ENCODE measurements at places on chromosomes 13 and 19. TPM values are rescaled to one million over a fixed set of nuclear protein-coding genes. Genes with fewer than 3 reads are reported as not detected.
A peak's percentile ranks its signal among the peaks of the same experiment; 100 is the strongest.

DNA sequence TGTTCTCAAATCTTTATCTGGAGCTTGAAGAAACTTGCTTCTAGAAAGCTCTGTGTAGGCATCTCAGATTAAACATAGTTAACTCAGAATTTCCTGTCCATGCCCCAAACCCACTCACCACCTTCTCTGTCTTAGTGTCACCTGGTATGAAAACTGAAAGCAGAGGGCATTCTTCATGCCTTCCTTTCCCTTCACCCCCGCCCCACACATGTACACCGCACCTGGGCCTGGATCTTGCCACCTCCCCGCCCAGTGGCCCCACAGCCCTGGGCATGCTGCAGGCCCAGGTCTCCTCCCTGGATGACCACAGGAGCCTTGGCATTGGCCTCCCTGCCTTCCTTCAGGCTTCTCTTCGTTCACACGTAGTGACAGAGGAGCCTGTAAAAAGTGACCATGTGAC, 15.8 kb downstream of the CFAP97D2 start:
- no peak for DNase-seq

DNA sequence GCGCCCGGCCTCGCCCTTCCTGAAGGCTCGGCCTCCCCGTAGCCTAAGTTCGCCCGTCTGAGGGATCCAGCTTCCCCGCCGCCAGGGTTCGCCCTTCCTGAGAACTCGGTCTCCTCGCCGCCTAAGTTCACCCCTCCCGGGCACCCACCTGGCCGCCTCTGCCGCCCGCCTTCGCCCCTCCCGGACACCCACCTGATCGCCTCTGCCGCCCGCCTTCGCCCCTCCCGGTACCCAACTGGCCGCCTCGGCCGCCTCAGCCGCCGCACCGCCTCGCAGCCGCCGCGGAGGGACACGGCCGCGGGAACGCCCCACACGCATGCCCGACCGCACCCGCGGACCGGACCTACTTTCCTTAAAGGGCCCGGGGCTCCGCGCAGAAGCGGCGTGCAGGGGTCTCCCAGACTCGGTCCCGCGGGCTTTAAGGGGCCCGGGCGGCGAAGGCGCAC, at the start of gene MOB3A:
TSS of gene MOB3A (minus strand) at position 293 of the 446 bp plus-strand sequence. CDS start 17,766 bp downstream, outside the sequence.
- peak; percentile 76 for DNase-seq

GRCh38 chr13:72647422-72647821, 80.0 kb downstream of the MZT1 start:
- no peak for DNase-seq

GRCh38 chr19:52527956-52528351, 486 bp downstream of the ZNF808 start:
- no peak for DNase-seq

DNA sequence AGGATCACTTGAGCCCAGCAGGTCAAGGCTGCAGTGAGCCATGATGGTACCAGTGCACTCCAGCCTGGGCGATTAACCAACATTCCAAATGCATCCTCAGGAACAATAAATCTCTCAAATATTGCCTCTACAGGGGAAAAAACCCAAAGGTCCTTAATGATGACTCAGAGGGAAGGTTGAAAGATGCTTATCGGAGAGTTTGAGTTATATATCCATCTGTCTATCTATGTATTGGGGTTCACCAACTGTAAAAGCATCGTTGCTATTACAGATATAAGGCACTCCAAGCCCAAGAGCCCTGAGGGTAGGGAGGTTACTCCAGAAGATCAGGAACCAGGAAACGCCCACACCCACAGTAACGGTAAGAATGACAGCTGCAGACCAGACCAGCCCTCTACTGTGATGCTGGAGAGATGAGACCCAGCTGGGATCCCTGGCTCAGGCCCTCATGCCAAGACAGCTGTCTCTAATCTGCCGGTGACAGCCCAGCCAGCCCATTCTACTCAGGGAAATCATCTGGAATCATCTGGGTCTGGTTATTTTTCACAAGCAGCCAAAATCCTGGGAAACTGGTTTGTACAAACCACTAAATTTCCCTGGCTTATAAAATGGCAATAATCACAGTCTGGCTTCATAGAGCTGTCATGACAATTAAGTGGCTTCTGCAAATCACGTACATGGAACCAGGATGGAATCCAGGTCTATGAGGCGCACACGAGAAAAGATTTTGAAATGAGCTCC, 23.8 kb downstream of the TEX101 start:
- DNase-seq: peak; percentile 47

GRCh38 chr13:94480672-94481145, 1.2 kb upstream of the DCT start:
- DNase-seq: no peak

GRCh38 chr13:74644229-74644628, 510.0 kb upstream of the KLF12 start:
- no peak for DNase-seq

GRCh38 chr13:37652596-37652995, 54.0 kb upstream of the POSTN start:
- DNase-seq: no peak

C19orf25 gene
- total RNA-seq: 21.0 TPM

COG6 gene
- total RNA-seq: 14.6 TPM

ELSPBP1 gene
- not detected for total RNA-seq
